ENCODE measurements at places on chromosomes 16 and 17. TPM values are rescaled to one million over a fixed set of nuclear protein-coding genes. Genes with fewer than 3 reads are reported as not detected.

DHRS7C gene
- not detected for total RNA-seq

HAS3 gene
- total RNA-seq, result 1.3 TPM

MT3 gene
- total RNA-seq, result not detected

NSF gene
- 87.2 TPM for total RNA-seq

ACSM2A gene
- not detected for total RNA-seq

MYH3 gene
- 0.28 TPM for total RNA-seq

DNA sequence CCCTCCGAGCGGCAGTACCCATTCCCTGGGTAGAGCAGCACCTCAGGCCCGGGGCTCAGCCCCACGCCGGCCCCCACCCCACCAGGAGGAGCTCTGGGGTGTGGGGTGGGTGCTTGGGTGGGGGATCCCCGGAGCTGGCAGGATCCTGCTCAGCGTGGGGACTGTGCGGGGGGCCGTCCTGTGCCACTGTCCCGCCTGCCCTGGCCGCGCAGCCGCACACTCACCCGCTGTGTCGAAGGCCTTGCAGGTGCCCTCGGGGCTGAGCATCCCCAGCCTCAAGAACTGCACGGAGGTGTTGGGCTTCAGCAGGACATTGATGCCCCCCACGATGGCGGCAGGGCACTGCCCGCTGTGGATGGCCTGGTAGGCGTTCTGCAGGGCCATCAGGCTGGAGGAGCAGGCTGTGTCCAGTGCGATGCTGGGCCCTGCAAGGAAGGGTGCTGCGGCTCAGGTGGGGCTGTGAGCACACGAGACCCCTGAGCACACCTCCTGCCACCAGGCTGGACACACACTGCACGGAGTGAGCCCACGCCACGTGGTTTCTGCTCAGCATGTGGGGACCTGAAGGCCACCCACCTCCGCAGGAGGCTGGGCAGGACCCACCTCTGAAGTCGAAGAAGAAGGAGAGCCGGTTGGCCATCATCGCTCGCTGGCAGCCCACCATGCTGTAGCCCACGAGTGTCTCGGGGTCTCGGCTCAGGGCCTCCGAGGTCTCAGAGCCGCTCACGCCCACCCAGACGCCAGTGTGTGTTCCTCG lies 4.9 kb downstream of the FASN start:
- DNase-seq, result no peak

GRCh38 chr17:76036497-76037261 lies 9.6 kb upstream of the EVPL start:
- DNase-seq, result no peak

GRCh38 chr17:50080827-50081226 lies 14.3 kb upstream of the PDK2 start:
- no peak for DNase-seq

DNA sequence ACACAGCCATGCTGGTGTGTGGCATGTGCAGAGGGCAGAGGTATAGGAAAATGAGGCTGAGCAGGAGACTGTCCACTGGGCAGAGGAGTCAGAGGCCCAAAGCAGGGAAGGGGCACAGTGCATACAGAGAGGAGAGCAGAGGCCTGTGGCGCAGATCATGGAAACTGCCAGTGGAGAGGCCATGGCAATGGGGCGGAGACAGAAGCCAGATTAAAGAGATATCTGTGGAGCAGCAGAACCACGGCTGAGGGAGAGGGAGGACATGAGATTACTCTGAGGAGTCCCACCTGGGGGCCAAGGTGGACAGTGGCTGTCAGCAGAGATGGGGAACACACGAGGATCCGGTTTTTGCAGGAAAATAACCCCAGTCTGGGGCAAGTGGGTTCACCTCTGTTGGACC lies 43.3 kb downstream of the RANBP10 start:
- DNase-seq, result no peak

DNA sequence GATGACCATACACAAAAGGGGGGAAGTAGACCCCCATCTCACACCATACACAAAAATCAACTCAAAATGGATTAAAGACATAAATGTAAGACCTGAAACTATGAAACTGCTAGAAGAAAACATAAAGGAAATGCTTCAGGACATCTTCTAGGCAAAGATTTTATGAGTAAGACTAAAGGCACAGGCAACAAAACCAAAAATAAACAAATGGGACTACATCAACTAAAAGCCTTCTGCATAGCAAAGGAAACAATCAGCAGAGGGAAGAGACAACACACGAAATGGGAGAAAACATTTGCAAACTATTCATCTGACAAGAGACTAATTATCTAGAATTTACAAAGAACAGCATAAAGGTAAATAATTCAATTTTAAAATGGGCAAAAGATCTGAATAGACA lies 152.1 kb downstream of the AXIN2 start:
- peak; percentile 43 for DNase-seq

GRCh38 chr17:11979795-11980194 lies 17.5 kb downstream of the ZNF18 start:
- no peak for DNase-seq

- DNase-seq, result no peak
These were observed 14.9 kb downstream of the ALKBH5 start for GRCh38 chr17:18198530-18198929.

GRCh38 chr17:44210342-44211192 lies 8.9 kb downstream of the UBTF start:
- peak; percentile 38 for DNase-seq

DNA sequence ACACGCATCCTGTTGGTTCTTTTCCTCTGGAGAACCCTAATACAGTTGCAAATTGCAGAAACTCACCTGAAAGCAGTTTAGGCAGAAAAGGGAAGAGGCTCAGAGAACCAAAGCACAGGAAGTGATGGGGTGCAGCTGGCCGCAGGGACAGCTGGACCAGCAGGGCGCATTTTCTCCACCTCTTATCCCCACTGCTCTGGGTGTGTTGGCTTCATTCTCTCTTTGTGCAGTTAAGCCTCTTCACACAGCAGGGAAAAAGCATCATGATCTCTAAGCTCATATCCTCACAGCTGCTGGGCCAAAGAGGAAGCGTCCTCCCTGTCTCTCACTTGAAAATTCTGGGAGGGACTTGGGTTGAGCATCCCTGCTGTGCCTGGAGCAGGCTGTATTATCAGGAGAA lies 20.0 kb upstream of the LRRC75A start:
- DNase-seq, result no peak

DNA sequence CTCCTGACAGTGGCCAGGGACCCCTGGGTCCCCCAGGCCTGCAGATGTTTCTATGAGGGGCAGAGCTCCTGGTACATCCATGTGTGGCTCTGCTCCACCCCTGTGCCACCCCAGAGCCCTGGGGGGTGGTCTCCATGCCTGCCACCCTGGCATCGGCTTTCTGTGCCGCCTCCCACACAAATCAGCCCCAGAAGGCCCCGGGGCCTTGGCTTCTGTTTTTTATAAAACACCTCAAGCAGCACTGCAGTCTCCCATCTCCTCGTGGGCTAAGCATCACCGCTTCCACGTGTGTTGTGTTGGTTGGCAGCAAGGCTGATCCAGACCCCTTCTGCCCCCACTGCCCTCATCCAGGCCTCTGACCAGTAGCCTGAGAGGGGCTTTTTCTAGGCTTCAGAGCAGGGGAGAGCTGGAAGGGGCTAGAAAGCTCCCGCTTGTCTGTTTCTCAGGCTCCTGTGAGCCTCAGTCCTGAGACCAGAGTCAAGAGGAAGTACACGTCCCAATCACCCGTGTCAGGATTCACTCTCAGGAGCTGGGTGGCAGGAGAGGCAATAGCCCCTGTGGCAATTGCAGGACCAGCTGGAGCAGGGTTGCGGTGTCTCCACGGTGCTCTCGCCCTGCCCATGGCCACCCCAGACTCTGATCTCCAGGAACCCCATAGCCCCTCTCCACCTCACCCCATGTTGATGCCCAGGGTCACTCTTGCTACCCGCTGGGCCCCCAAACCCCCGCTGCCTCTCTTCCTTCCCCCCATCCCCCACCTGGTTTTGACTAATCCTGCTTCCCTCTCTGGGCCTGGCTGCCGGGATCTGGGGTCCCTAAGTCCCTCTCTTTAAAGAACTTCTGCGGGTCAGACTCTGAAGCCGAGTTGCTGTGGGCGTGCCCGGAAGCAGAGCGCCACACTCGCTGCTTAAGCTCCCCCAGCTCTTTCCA lies 25.1 kb downstream of the C1QTNF1 start:
- DNase-seq, result no peak

- no peak for DNase-seq
These were observed 29.2 kb downstream of the TRIM25 start for GRCh38 chr17:56884483-56885311.

- no peak for DNase-seq
These were observed 88.6 kb upstream of the NLRP1 start for GRCh38 chr17:5672815-5673430.

- no peak for DNase-seq
These were observed 13.3 kb upstream of the SBK1 start for GRCh38 chr16:28279006-28279405.

DNA sequence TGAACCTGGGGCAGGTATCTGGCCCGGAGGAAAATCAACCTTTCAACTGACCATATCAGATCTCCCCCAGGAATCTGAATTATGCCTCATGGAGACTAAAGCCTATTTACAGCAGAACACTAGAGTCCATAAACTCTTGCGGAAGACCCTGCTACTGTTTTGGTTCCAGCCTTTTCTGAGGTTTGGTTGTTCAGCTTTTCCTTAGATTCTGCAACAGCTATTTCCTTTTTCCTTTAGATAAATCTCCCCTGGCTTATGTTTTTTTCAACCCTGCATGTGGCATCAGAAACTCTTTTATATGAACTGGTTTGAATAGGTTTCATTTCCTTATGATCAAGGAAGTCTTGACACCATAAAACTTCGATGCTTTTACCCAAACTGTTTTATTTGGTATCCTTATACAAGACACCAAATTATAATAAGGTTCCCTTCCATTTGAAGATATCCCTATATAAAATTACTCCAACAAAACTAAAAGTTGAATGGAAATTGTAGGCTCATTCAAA lies 13.1 kb downstream of the SPOP start:
- no peak for DNase-seq

GRCh38 chr17:37047631-37048104 lies 98.9 kb downstream of the AATF start:
- peak; percentile 73 for DNase-seq

GRCh38 chr17:28992625-28993600 lies 12.9 kb downstream of the SEZ6 start:
- DNase-seq, result no peak

GRCh38 chr16:27242398-27242797 lies 26.2 kb downstream of the NSMCE1 start:
- DNase-seq, result no peak
